ENCODE measurements at places on chromosomes 12 and 14.

- no peak for DNase-seq
These were observed 79.7 kb downstream of the FUT8 start for GRCh38 chr14:65492266-65492665.

- no peak for DNase-seq
These were observed 7.1 kb downstream of the RHOF start for GRCh38 chr12:121786440-121786825.

DNA sequence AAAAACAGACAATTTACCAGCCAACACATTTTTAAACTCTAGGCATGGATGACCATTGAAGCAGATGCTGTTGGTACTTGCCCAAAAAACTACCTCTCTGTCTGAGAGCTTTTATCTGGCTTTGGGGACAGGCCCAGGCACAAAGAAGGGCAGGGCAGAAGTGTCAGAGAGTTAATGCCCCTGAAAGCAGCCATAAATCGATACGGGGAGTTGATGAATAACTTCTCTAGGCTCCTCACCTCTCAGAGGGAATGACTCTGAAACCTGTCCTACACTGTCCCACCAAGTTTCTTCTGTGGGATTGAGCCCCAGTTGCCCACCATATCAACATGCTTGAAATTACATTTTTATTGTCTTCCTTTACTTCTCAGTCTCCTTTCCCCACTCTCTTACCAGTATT lies 113.0 kb upstream of the DAAM1 start:
- no peak for DNase-seq

- no peak for DNase-seq
These were observed 57.9 kb upstream of the STK38L start for GRCh38 chr12:27186022-27186839.

DNA sequence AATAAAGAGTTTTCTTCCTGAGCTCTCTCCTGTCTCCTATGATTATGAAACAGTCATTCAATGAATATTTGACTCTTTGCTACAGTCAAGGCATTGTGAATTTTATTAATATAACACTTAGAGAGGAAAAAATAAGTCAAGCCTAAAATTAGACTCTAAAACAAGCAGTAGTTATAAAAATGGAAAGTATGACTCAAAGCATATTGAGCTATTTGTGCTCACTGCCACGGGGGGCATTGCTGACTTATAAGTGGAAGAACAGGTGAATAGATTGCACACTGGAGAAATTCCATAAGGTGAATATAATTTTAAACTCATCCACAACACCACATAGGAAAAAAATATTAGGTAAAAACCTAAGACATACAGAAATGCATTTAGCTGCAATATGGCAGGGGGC lies 87.7 kb upstream of the CCDC196 start:
- DNase-seq: no peak

GRCh38 chr12:79000501-79000900 lies 135.9 kb downstream of the SYT1 start:
- no peak for DNase-seq

DNA sequence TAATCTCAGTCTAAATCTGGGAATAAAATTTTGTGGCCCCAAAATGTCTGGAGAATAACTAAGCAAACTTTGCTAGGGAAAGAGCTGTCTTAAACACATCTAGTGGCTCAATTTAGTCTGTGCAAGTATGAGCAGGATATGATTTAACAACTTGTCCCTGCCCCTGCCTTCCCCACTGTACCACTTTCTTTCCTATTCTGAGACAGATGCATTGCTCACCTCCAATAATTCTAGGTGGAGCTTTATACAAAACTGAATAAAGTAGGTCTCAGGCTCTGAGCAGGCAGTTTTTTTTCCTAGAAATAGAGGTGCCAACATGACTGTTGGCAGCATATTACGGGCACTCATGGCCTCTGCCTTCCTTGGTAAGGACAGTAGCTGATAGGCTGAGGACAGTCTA lies 412.1 kb downstream of the DAD1 start:
- DNase-seq: no peak

GRCh38 chr14:34619471-34619870 lies 10.5 kb downstream of the SNX6 start:
- DNase-seq: no peak

- no peak for DNase-seq
These were observed 23.5 kb downstream of the GPHB5 start for GRCh38 chr14:63295231-63295685.

GRCh38 chr12:8887285-8887715 lies 27.0 kb upstream of the PHC1 start:
- DNase-seq: no peak

GRCh38 chr12:104508752-104509446 lies 52.2 kb downstream of the CHST11 start:
- DNase-seq: no peak

DNA sequence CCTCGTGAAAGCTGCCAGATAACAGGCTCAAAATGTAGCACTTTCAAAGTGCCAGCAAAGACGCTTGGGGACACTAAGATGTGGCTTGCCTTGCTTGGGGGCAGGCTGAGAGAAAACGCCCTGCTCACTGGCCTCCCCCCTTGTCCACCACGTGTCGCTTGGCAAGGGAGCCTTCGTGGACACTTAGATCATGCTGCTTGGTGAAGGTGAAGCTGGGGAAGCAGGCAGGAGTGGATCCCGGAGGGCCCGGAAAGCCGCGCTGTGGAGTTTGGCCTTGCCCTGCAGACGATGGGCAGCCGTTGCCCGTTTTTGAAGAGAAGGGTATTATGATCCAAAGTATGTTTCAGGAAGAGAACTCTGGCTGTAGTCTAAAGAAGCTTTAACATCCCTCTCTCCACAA lies 53.4 kb upstream of the BDKRB2 start:
- DNase-seq: no peak

DNA sequence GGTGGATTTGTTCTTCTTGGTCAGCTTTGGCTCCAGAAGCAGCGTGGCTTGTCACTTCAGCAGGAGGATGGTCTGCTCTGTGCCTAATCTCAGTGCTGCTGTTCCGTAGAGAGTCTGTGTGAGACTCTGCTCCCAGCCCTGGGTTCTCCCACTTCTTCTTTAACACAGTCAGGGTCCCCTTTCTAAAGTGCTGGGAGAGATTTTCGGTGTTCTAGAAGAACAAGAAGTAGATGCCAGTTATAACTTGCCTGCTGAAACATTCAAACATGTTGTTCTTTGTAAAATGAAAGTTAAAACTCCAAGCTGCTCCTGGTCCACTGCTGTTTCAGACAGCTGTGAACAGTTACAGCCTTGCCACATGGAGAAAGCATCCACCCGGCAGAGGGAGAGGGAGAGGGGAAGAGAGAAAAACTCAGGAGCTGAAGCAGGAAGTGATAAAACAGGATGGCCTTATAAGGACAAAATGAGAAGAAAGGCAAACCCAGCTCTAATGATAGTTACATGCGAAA lies 55.2 kb upstream of the CERS5 start:
- peak; percentile 77 for DNase-seq

DNA sequence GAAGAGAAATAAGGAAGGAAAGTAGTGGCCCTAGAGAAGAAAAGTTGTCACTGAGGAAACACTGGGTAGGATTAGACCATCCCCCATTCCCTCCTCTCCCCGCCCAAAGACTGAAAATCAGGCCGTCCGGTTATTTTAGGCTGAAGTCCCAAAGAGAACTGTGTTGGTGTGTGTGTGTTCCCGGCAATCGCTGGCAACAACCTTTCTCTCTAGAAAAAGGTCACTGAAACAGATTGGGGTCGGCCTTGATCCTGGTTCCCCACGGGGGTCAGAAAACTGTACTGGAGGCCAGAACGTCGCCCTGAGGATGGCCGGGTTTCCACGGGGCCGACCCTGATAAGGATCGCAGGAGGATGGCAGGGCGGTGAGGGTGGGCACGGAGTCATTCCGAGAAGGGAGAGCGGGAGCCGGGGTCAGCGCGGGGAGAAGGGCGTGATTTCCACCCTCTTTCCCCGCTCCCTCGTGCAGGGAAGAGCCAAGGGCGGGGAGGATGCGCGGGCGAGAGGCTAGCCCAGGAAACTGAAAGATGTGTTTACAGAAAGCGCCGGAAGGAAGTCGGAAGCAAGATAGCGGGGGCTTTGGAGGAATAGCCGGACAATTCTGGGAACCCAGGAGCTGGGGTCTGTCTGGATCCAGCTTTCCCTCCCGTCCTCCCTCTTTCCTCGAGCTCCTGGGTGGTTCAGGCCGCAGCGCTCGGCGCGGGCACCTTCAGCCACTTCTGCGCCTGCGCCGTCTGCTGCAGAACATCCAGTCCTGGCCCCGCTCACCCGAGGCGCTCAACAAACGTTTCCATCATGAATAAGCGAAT lies 25.3 kb upstream of the SPTLC2 start:
- DNase-seq: peak; percentile 78

- DNase-seq: no peak
These were observed 11.4 kb upstream of the FOS start for GRCh38 chr14:75267141-75267721.

DNA sequence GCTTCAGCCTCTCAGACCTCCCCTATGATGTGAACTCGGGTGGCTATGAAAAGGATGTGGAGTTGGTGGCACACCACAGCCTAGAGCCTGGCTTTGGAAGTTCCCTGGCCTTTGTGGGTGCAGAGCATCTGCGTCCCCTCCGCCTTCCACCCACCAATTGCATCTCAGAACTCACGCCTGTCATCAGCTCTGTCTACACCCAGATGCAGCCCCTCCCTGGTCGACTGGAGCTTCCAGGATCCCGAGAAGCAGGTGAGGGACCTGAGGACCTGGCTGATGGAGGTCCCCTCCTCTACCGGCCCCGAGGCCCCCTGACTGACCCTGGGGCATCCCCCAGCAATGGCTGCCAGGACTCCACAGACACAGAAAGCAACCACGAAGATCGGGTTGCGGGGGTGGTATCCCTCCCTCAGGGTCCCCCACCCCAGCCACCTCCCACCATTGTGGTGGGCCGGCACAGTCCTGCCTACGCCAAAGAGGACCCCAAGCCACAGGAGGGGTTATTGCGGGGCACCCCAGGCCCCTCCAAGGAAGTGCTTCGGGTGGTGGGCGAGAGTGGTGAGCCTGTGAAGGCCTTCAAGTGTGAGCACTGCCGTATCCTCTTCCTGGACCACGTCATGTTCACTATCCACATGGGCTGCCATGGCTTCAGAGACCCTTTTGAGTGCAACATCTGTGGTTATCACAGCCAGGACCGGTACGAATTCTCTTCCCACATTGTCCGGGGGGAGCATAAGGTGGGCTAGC lies 7.0 kb upstream of the RPS26 start:
- no peak for DNase-seq

DNA sequence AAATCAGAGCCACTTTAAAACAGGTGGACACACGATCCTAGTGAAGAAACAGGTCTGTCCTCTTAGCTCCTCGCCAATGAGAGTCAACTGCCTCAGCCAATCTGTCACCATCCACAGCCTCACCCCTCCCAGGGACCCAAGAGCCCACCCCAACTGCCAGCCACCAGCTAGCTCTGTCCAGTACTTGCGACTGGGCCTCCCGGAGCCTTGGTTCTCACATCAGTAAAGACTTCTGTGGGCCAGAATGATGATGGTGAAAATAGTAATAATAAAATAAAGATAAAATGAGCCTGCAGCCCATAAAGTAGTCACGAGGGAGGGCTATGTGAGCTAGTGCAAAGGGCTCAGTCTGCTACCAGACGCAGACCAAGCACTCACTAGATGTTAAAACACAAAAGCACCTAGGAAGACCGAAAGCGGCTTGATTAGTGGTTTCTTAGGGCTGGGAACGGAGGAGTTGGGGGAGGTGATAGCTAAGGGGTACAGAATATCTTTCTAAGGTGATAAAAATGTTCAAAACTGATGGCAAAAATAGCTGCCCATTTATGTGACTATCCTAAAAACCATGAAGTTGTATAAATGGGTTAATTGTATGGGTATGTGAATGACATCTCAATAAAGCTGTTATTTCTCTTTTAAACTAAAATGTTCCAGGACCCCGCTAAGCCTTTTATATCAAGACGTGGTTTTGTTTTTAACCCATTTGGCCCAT lies 39.8 kb downstream of the ACTN1 start:
- no peak for DNase-seq

GRCh38 chr14:24365600-24366412 lies 2.2 kb upstream of the NFATC4 start:
- DNase-seq: peak; percentile 87

DNA sequence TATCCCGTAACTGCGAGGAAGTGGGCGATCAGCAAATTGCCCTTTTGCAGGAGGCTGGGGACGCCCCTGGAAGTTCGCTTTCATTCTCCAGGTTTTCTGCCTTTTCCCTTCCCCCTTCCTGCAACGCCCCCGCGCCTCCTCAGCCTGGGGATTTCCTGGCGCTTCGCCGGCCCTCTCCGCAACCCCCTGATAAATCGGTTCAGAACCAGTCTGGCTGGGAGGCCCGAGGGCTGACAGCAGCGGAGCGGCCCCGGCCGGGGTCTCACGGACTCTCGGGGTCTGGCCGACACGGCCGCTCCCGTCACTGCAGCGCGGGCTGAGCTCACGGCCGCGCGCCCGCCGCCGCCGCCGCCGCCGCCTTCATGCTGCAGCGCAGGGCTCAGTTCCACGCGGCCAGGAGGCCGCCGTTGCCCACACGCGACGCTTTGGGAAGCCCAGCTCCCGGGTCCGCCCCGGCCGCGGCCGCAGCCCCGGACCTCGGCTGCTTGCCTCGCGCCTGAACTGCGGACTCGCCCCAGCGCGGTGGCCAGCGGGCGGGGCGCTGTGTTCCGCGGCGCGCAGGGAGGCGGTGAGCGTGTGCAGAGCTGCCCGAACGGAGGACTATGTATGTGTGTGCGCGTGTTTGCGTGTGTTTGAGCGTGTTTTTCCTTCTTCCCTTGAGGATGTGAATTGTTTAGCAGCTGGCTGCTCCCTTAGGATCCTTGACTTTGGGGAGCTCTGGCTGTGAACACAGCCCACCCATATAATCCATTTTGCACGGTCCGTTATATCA lies at the start of gene LRFN5:
Gene LRFN5 (plus strand): TSS at position 345 of the 772 bp plus-strand sequence.
- DNase-seq: peak; percentile 88

Measured in left forelimb (tissue), 1 donor.